ENCODE measurements at places on chromosomes 5 and 9.

DNA sequence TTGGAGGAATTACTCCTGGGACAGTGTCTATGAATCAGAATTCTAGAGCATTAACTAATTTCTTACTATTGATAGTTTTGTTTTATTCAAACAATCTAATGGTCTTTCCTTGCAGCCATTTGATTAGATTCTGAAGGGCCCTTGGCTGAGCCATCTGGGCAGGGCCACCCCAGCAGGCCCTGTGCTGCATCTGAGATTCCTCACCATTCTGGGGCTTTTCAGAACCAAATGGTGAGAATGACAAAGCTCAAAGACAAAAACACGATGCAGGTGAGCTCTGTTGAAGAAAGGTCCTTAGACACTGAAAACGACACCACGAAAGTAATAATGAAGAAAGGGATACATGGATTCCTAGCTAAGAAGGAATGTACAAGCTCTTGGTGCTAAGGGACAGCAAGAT is 321.0 kb upstream of the IRX4 start:
- no peak for DNase-seq

DNA sequence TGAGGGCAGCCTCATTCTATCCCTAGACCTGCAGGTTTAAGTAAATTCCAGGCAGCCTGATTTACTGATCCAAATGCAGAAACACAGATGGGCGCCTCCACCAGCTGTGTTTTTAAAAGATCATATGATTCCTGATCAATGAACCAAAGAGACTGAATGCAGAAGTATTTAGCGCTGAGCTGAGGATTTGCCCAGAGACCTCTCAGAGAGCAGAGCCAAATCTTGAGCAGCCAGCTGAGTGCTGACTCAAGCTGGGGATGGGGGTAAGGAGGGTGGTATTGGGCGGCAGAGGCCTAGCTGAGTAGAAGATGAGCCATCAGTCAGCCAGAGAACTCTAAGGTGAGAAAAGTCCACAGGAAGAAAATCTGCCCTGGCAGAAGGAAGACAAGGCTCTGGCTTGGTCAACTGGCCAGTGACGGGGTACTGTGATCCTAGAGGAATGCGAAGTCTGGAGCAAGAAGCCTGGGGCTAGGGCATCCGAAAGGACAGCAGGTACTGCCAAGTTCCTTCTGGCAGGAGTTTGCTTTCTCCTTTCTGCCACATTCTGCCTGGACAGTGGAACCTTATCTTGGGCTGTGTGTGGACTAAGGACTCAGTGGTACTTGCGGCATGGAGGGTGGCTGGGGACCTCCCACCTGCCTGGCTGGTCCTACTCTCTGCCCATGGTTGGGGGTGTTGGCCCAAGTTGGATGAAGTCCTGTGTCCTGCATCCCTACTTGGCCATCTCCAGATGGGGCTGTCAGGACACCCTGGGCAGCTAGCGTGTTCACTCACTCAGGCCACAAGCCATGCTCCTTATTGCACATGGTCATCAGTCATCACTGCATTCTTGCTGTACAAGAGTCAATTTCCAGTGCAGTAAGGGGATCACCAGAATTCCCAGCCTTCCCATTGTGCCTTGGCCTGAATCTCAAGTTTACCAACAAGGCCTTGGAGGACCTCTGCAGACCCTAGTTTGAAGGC is 34.5 kb upstream of the CDKN2AIPNL start:
- no peak for DNase-seq

DNA sequence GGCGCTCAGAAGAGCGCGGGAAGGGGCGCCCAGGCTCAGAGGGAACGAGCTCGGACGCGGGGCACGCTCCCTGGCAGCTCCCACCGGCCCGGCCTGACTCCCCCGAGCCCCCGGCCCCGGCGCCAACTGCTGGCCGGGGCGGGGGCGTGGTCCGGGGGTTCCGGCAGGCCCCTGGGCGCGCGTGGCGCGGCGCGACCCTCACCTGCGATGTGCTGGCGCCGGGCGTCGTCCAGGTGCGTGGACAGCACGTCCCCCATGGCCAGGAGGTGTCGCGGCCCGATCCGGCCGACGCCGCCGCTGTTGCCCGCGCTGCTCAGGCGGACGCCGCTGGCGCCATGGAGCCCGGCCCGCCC is 43.5 kb upstream of the STXBP1 start:
- DNase-seq: no peak

DNA sequence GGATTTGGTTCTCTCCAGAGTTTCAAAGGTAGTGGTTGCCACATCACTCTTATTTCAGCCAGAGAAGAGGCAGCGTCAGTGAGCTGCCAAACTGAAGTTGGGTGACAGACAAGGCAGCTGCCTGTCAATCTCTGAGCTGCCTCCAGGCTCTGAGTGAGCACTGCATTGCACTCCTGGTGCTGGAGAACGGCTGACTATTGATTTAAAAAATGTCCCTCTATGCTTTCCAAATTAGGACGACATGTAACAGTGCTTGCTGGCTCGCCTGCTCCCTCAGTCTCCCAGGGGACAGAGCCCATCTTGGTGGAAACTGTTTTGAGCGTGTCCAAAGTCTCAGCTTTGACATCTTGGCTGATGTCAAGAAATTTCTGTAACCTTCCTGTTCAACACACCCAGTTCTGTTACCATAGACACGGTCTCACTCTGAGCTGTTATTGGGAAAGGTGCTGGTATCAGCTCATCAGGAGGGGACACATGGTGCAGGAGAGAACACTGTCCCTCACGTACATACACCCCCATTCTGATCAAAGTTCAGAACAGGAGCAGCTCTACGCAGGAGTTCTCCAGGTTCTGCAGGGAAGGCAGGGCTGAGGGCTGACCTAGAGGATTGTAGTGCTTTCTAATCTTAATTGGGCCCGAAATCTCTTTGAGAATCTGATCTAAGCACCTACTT is 15.7 kb downstream of the PCDH12 start:
- no peak for DNase-seq

DNA sequence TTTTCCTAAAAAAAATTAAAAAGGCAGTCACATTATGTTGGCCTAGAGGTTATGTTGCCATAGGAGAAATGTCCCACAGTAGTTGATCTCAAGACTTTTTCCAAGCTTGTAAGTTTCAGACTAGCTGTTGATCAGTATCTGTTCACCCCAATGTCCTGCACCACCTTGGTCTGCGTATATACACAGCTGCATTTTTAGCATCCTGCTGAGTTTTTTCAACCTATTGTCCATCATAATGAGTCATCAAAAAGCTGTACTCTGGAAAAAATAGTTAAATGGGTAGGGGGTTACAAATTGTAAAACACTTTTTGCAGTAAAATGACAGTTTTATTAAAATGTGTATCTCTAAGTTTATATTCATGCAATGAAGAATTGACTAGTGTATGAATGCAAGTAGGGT is 53.2 kb upstream of the TMEM171 start:
- DNase-seq: no peak

- no peak for DNase-seq
These were observed 84.1 kb downstream of the SH3PXD2B start for GRCh38 chr5:172370237-172370640.

Measured in NCI-H187 treated with DMSO at 0.1 percent for 48 hours (cell line).